ENCODE measurements at places on chromosomes 4 and X. TPM values are rescaled to one million over a fixed set of nuclear protein-coding genes. Genes with fewer than 3 reads are reported as not detected.

Gene KLHL4
- 0.12 TPM for polyA plus RNA-seq

Gene NXF2
- polyA plus RNA-seq: not detected

Gene TCEAL6
- 0.20 TPM for polyA plus RNA-seq

Gene MAGEA8
- not detected for polyA plus RNA-seq

Gene TLR1
- 1.5 TPM for polyA plus RNA-seq

Gene FIP1L1
- 19.9 TPM for polyA plus RNA-seq

Gene PLA2G12A
- polyA plus RNA-seq: 6.4 TPM

Gene CLNK
- not detected for polyA plus RNA-seq

Gene IQCM
- polyA plus RNA-seq: not detected

Gene STX18
- 24.4 TPM for polyA plus RNA-seq

Gene HSD17B13
- polyA plus RNA-seq: not detected

Gene CLGN
- polyA plus RNA-seq: not detected

Gene MID1
- polyA plus RNA-seq: 2.0 TPM

Gene PGAM4
- not detected for polyA plus RNA-seq

Gene ARHGEF9
- polyA plus RNA-seq: 12.9 TPM

Gene MTMR8
- polyA plus RNA-seq: 1.4 TPM

Gene BST1
- polyA plus RNA-seq: 2.1 TPM

Gene F9
- not detected for polyA plus RNA-seq

Gene TBX22
- polyA plus RNA-seq: not detected

Gene XPNPEP2
- 1.2 TPM for polyA plus RNA-seq

Gene F8
- 3.8 TPM for polyA plus RNA-seq

Gene TMEM131L
- 4.4 TPM for polyA plus RNA-seq

Gene ZAR1
- not detected for polyA plus RNA-seq

Gene SPANXC
- polyA plus RNA-seq: not detected

Gene KIT
- polyA plus RNA-seq: 4.0 TPM

Gene KIAA1210
- not detected for polyA plus RNA-seq

Gene ARHGAP36
- not detected for polyA plus RNA-seq

Gene MAGEA12
- not detected for polyA plus RNA-seq

Gene TET2
- 2.7 TPM for polyA plus RNA-seq

Gene PPP4R3C
- polyA plus RNA-seq: not detected

Gene DCAF4L1
- polyA plus RNA-seq: not detected

Gene ARAP2
- polyA plus RNA-seq: 4.6 TPM
